ENCODE measurements at places on chromosomes 6 and 20. TPM values are rescaled to one million over a fixed set of nuclear protein-coding genes. Genes with fewer than 3 reads are reported as not detected.

GRCh38 chr20:63858393-63859165, 2.7 kb upstream of the ABHD16B start:
- DNase-seq, result no peak

DNA sequence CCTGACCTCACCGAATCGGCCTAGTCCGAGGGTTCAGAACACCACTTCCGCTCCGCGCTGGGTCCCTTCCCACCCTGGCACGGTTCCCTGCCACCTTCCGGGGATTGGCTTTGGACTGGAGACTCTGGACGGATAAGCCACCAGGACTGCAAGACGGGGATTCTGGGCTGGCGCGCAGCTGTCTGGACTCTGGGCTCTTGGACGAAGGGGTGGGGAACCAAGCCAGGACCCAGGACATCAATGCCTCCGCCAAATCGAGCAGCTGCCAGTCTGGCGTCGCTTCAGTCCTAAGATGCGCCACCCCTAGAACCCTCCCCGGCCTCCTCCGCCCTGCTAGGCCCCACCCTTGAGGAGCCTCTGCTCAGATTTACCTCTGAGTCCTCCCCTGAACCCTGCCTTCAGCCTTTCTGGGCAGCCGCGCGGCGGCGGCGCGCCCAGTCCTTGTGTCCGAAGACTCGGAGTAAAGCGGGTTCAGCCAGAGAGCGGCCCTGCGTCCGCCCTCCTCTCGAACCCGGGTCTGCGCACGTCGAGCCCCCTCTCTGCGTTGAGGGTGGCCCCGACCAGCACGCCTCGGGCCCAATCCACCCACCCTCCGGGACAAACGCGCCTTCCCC, 1.2 kb downstream of the KCNK17 start:
- no peak for DNase-seq

DNA sequence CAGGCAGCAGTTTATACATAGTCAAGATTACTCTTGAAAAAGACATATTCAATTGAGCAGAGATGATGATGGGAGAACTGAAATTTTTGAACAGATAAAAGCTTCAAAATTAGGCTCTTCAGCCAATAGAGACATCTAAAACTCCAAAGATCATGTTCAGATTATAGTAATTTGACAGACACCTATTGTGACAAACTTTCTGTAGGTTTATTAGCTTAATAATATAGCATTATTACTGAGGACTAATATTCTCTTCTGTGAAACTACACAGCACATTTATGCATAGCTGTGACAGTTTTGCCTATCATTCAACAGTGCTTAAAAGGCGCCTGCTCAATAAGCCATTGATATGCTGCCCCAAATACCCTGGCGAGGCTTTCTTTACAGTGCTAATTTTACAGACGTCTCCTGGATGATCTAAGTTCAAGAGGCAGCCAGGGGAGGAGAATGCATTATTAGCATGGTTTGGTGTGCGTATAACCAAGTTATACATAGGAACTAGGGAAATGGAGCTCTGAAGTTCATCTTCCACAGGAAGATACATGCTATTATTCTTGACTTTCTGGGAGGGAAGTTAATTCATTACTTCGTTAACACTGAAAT, 21.5 kb downstream of the PLAGL1 start:
- no peak for DNase-seq

- DNase-seq, result no peak
Observed at GRCh38 chr20:9808166-9808565, 30.7 kb downstream of the PAK5 start.

- DNase-seq, result no peak
Observed at GRCh38 chr6:3406362-3406821, 50.5 kb downstream of the SLC22A23 start.

- no peak for DNase-seq
Observed at GRCh38 chr6:161476711-161477110, 202.8 kb upstream of the AGPAT4 start.

DNA sequence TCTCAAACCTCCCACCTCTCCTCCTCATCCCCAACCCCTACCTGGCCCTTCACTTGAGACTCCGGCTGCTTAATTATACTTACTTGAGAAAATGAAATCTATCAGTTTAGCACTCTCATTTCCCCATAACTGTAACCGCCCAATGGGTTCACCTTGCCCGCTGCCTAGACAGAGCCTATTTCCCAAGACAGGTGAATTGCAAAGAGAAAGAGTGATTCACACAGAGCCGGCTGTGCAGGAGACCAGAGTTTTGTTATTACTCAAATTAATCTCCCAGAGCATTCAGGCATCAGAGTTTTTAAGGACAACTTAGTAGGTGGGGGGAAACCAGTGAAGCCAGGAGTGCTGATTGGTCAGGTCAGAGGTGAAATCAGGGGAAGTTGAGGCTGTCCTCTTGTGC, 301.4 kb upstream of the CDYL start:
- no peak for DNase-seq

- no peak for DNase-seq
Observed at GRCh38 chr6:78701407-78701806, 165.9 kb upstream of the IRAK1BP1 start.

- DNase-seq, result no peak
Observed at GRCh38 chr6:40948570-40948969, 90.5 kb downstream of the UNC5CL start.

- no peak for DNase-seq
Observed at GRCh38 chr20:53917145-53918019, 153.0 kb downstream of the BCAS1 start.

DNA sequence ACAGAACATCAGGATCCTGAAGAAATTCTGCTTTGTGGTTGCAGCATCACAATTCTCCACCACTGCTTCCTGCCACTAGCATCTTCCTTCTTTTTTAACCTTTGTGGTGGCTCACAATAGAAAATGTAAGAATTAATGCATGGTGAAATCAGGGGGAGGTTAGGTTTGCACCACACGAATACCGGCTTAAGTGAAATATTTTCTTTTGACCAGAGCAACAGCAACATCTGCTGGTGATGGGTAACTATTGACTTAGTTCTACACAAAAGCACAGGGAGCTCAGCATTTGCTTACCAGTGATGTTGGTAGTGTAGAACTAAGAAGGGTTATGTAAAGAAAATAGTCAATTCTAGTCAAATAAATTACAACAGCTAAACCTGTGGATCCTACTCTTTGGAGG, 280.5 kb downstream of the SYNE1 start:
- DNase-seq, result peak; percentile 45

GRCh38 chr6:93792746-93793145, 373.4 kb upstream of the EPHA7 start:
- no peak for DNase-seq

DNA sequence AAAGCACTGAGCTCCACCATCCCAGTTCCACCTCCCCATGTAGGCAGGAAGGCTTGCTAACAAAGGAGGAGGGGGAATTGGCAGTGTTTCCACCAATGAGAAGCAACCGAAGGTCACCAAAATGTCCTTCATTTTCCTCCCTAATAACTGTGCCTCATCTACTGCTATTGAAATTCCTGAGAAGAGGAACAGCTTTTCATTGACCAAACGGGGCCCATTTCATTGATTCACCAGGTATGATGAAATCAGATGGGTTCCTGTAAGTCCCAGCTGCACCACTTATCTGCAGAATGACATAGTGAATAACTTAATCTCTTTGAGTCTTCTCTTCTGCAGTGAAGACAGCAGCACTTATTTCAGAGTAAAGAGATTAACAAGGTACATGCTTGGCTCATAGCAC, 17.3 kb downstream of the TREM1 start:
- no peak for DNase-seq

DNA sequence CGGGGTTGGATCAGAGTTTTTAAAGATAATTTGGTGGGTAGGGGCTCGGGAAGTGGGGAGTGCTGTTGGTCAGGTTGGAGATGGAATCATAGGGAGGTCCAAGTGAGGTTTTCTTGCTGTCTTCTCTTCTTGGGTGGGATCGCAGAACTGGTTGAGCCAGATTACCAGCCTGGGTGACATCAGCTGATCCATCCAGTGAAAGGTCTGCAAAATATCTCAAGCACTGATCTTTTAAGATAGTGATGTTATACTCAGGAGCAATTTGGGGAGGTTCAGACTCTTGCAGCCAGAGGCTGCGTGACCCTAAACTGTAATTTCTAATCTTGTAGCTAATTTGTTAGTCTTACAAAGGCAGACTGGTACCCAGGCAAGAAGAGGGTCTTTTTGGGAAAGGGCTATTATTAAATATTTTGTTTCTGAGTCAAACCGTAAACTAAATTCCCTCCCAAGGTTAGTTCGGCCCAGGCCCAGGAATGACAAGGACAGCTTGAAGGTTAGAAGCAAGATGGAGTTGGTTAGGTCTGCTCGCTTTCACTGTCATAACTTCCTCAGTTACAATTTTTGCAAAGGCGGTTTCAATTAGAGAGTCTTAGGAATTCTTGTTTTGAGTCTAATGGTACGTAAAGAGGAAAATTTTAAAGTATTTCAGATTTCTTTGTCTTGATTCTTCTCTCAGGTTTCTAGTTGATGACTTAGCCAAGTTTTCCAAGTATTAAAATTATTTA, 53.1 kb downstream of the SCAF8 start:
- DNase-seq, result no peak

GRCh38 chr6:110325197-110325596, 33.0 kb downstream of the METTL24 start:
- no peak for DNase-seq

DNA sequence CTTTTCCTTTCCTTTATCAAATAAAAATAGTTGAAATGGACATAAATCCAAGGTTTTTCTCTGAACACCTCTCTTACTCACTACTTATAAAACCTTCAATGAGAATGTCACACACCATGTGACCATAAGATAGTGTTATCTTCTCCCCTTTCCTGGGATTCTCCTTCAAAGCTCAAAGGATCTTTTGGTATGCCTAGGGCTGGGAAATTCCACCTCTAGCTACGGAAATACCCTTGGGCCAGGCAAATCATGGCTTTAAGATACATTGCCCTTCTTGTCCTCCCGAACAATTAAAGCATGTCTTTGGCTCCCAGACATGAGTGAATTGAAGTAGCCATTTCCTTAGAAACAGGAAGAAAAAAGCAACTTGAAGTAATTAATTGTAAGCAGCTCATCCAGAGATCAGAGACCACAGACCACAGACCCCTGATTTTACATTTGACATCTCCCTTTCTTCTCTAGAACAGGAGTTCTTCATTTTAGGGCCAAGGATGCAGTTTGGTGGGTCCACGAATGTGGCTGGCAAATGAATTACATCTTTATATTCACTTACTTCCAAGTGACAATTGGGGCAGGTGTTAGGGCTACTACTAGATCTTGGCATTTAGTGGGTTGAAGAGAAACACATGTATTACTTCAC, 4.1 kb downstream of the PLCB4 start:
- DNase-seq, result no peak

DNA sequence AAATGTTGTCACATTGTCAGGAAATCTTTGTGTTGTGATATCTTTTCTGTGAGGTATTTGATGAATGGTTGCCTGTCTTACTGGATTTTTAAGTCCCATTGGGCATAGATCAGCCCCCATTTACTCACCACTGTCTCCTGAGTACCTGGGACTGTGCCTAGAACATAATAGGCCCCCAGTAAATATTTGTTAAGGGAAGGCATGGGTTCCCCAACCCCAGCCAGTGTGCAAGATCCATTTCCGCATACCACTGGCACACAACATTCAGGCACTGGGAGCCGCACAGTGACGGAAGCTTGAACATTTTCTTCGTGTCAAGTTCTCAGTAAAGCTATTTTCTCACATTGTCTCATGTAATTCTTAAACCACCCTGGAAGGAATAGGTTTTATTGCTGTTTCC, 72.2 kb downstream of the UNC5CL start:
- DNase-seq, result no peak

GRCh38 chr6:71012866-71013469, 56.1 kb upstream of the B3GAT2 start:
- DNase-seq, result peak; percentile 45

DNA sequence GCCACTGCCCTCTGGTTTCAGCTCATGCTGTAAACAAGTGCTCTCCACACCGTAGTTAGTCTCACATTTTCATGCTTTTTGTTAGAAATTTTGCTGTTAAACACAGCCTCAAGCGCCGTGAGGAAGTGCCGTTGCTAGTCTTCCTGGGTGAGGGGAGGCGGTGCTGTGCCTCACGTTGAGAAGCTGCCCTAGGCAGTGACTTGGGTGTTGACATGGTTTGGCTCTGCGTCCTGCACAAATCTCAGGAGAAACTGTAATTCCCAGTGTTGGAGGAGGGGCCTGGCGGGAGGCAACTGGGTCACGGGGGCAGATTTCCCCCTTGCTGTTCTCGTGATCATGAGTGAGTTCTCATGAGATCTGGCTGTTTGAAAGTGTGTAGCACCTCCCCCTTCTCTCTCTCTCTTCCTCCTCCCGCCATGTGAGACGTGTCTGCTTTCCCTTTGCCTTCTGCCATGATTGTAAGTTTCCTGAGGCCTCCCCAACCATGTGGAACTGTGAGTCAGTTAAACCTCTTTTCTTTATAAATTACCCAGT, 95.8 kb downstream of the ERMARD start:
- DNase-seq, result no peak

DNA sequence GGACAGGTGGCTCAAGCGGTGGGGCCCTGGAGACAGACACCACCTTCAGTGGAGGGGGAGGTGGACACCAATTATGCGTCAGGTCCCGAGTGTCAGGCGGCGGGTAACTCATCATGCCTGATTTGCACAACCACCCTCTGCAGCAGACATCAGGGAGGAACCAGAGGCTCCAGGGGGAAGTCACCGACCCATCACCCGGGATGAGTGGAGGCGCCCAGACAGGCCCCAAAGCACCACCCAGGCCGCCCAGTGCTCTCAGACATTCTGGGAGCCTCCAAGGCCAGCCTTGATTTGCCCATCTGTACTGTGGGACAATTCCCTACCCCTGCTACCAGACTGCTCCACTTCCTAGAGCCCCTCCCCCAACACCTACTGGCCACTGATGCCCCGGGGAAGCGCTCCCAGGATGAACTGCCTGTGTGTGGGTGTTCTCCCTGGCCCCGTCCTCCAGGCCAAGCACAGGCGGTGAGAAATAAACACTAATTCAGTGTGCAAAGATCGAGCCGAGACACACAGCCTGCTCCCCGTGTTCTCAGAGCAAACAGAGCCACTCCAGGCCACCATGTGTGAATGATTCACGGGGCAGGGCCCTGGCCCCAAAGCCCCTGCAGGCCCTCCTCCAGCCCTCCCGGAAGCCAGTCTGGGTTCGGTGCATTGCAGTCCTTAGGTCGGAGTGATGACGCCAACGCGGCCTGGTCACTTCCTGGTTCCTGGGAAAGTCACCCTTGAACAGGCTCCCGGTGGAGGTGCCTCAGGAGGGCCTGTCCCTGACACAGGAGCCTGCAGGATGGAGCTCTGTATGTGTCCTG, 107.2 kb downstream of the ASXL1 start:
- DNase-seq, result no peak

The OPN5 gene
- total RNA-seq, result not detected

The VWA7 gene
- total RNA-seq, result 5.2 TPM

The DEF6 gene
- total RNA-seq, result 219 TPM

The BANF2 gene
- not detected for total RNA-seq

The PRDM13 gene
- total RNA-seq, result not detected

The MUC21 gene
- total RNA-seq, result not detected

The AVP gene
- total RNA-seq, result not detected

The MSH5 gene
- total RNA-seq, result 56.1 TPM

The NRSN2 gene
- total RNA-seq, result 0.87 TPM

The BPIFA1 gene
- total RNA-seq, result not detected

All from activated CD4-positive, alpha-beta T cell treated with anti-CD3 and anti-CD28 coated beads, Interleukin-2, amount 10 ng/mL, durations not matched to agents 7 days and 5 days (primary cell).